ENCODE measurements at places on chromosomes 11 and 22. TPM values are rescaled to one million over a fixed set of nuclear protein-coding genes. Genes with fewer than 3 reads are reported as not detected.

- DNase-seq = peak; percentile 11
These were observed 16.2 kb downstream of the GRAMD4 start for GRCh38 chr22:46636221-46637002.

PRR33 gene
- not detected for total RNA-seq

GRCh38 chr22:37312549-37313183 is 30.4 kb downstream of the CYTH4 start:
- DNase-seq = no peak

- DNase-seq = no peak
These were observed 439.6 kb downstream of the DYNC2H1 start for GRCh38 chr11:103548838-103549237.

DNA sequence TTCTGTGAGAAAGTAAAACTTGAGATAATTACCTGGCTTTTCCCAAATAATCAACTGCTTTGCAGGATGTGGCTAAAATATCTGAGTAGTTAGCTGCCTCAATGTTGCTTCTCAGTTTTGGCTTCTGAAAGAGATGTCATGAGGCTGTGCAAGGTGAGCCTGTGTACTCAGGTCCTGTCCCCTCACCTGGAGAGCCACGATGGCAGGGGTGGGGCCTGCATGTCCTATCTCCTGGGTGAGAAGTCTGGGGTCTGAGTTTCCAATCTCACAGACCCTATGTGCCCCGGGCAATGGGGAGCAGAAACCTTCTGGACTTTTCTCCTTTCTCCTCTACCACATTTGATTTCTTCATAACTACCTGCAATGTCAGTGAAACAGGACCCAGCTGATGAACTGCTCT is 338.6 kb upstream of the B3GAT1 start:
- DNase-seq = no peak

DNA sequence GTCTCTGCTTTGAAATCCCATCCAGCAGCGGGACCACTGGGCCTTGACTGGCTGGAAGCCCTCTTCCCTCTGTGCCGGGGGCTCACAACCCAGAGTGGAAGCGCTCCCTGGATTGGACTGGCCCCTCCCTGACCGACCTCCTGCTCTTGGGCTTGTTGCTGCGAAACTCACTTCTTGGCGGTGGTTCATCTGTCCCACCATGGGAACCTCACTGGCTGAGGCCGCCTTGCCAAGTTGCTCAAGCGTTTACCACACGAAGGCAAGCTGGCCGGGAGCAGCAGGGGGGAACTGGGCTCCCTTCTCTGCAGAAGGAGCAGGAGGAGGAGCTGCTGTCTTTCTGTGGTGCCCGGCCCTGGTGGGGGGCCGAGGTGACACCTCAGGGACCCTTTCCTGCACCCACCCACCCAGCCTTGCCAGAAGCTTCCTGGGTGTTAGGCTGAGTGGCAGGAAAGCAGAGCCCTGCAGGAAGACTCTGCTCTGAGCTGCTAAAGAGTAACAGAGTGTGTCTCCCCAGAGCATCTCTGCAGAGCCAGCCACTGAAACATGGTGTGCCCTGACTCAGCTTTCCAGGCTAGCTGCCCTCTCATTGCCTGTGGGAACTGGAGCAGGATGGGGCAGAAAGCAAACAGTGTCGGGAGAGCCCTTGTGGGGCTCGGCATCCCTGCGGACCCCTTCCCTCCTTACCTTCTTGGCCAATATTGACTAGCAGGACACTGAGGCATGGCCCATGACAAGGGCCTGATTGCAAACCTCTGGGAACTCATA is 88.5 kb upstream of the ALX4 start:
- DNase-seq = no peak

DNA sequence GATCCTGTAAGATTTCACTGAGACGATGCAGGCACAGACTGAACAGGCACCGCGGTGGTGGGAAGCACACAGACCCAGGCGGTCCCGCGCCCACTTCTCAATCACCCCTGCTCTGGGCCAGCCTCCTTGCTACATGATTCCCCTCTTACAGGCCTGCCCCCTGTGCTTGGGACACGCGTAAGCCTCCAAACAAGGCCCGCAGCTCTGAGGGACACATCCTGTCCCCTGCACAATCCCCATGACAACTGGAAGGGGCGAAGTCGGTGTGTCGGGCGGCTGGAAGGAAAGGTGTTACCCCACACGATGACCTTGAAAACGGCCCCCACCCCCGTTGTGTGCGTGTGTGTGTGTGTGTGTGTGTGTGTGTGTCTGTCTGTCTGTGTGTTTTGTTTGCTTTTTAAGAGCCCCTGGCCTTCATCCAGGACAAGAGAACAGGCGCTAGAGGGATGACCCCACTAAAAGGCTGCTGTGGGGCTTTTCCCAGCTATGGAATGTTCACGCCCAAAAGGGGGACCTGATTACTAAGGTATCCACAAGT is 13.1 kb downstream of the CELSR1 start:
- no peak for DNase-seq

GRCh38 chr11:132590986-132591385 is 941.3 kb downstream of the OPCML start:
- no peak for DNase-seq

DNA sequence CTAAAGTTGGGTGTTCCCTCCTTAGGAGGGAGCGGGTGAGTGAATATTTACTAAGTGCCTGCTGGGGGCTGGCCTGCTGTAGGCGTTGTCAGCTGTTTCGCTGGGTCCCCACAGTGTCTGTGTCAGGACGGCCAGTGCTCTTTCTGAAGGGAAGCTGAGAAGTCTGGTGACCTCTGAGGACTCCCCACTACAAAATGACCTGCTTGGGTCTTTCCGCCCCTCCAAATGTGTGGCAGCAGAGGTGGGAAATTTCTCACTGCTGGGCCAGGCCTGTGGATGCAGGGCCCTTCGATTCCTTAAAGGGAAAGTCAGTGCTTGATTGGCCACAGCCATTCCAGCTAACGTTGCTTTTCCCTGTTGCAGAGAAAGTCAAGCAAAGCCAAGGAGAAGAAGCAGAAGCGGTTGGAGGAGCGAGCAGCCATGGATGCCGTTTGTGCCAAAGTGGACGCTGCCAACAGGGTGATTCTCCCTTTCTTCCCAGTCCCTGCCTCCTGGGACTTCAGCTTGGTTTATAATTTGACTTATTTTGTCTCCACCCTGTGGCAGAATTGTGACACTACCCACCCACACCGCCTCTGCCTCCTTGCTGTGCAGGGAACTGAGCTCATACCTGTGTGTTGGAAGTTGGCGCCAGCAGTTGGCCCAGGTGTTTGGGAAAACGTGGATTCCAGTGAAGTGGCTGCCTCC is 6.8 kb downstream of the NAA40 start:
- peak; percentile 62 for DNase-seq

POTEH gene
- not detected for total RNA-seq

DNA sequence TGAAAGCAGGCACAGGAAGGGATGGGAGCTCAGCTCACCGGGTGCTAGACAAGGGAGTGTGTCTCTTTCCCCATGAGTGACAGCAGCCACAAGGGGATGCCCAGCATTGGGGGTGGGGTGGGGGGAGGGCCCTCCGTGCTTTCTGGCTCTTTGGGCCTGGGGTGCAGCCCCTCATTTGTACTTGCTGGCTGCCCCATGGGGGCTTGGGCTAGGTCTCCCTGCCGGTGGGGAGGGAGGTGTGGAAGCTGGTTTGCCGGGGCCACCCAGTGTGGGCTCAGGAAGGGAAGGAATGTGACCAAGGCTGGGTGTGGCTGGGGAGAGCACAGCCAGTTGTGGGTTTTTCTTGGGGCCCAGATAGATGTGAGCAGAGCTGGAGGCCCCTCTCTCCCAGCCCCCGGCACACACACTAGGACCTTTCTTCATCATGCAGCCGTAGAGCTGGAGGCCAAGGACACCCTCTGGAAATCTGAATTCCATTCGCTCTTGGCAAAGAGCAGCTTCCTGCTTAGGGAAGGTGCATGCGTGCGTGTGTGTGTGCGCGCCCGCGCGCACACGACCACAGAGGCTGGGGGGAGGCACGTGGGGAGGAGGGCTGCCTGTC is 25.8 kb downstream of the KCNQ1OT1 start:
- no peak for DNase-seq

GRCh38 chr22:36430863-36431262 is 43.1 kb upstream of the MYH9 start:
- DNase-seq = peak; percentile 50

DNA sequence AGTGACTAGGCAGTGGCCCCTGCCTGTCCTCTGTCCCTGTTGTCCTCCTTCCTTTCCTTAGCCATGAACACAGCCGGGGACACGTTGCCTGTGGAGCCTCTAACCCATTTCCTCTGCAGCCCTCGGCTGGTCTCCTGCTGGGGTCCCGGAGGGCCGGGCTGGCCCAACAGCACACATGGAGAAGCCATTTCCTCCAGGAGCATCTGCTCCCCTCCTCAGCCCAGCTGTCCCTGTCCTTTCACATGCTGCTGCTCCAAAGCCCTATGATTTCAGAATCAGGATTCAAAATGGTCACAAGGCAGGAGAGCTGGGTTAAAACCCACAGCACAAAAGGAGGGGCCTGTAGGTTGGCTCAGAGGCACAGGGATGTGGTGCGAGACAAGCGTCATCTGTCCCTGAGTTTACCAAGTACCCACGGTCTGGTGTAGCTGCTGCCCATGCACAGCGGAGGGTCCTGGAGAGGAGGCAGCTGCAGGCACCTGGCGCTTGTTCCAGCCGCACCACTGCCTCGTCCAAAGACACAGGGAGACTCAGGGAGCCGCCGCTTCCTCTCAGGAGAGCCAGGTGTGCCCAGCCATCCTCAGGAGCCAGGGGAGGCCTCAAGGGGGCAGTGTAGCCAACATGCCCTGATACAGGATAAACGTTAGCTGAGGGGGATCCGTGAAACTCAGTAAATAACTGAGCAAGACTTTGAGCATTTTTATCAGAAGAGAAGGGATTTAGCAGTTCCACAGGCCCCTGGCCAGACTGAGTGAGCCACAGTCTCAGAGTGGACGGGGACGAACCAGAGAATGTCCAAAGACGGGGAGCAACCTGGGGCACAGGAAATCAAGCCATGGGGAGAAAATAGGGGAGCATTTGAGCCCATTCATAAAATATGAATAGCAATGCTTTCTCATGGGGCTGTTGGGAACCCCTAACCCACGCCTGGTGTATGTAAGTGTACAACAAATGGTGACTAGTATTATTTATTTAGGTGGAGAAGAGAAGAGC is 3.9 kb upstream of the VSIG10L2 start:
- DNase-seq = peak; percentile 54

TBX1 gene
- total RNA-seq = 13.0 TPM

DNA sequence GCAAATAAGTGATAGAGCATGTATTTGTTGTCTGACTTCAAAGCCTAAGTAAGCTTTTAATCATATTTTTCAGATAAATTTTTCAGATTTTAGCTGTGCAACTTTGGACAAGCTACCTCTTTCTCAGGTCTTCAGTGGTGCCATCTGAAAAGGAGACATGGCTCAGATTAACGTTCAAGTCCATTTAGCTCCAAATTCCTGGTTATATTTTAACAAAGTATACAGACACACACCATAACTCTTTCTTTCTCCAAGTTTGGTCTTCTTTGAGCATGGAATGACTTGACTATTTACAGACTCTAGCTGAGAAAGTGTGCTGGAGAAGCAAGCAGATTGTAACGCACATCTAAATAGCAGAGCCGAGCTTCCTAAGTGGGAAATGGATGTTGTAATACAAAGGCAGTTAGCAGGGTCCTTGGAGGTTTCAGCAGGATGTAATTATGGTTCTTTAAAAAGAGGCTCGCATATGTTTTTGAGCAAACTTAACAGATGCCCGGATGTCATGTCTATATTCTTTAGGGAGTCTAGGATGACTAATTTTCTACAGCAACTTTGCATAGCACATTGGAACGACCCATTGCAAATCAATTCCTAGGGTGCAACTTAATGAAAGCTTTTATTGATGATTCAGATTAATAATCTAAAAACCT is 128.1 kb upstream of the E2F8 start:
- peak; percentile 71 for DNase-seq

GRCh38 chr11:18757811-18758210 is 31.8 kb upstream of the IGSF22 start:
- DNase-seq = no peak

DNA sequence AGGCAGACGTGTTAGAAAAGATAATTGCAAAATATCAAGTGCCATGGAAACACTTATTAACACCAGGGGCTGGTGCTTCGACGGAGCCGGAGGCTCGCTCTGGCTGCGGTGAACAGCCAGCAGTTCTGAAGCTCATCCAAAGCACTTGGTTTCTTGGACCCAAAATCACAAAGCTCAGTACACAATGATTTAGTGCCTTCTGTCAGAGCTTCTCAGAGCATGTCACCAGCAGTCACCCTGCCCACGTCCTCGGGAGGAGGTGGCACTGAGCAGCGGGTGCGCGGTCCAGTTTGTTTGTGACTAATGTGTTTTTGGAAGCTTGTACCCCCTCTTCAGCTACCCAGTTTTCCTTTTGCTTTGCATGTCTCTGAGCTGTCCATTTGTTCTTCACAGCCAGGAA is 58.7 kb upstream of the KIRREL3 start:
- DNase-seq = no peak

DNA sequence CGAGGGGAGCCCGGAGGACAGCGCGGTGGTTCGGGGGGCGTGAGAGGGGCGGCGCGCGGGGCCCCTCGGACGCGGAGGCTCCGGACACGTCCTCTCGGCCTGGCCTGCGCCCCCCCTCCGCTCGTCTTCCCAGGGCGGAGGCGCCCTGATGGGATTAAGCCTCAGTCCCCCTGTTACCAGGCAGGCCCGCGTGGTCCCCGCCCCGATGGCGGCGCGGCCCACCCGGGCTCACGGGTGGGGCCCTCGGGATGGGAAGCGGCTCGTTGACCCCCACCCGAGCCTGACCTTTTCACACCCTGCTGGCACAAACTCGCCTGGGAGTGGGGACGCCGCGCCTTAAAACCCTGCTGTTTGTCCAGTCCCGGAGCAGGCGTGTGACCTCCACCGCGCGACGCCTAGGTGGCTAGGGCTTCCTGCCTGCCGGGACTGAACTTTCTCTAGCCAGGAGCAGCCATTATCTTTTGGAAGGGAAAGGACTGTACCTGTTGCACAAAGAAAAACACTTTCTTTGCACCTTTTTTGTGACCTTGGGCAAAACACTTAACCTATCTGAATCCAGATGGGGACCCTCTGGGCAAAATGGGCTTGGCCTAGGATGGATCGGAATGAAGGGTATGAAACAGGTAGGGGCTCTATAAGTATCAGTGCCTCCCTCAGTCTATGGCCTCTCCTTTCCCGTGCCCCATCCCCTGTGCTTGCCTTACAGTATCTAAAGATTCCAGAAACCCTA is 1.0 kb downstream of the KIAA1671 start:
- no peak for DNase-seq

RTL10 gene
- total RNA-seq = 14.9 TPM

LINC01488 gene
- not detected for total RNA-seq

- DNase-seq = no peak
These were observed 8.7 kb upstream of the B4GALNT4 start for GRCh38 chr11:360326-361280.

FXYD6 gene
- total RNA-seq = 0.34 TPM

IL17REL gene
- not detected for total RNA-seq
